ENCODE measurements at places on chromosomes 11 and 22. TPM values are rescaled to one million over a fixed set of nuclear protein-coding genes. Genes with fewer than 3 reads are reported as not detected.

DNA sequence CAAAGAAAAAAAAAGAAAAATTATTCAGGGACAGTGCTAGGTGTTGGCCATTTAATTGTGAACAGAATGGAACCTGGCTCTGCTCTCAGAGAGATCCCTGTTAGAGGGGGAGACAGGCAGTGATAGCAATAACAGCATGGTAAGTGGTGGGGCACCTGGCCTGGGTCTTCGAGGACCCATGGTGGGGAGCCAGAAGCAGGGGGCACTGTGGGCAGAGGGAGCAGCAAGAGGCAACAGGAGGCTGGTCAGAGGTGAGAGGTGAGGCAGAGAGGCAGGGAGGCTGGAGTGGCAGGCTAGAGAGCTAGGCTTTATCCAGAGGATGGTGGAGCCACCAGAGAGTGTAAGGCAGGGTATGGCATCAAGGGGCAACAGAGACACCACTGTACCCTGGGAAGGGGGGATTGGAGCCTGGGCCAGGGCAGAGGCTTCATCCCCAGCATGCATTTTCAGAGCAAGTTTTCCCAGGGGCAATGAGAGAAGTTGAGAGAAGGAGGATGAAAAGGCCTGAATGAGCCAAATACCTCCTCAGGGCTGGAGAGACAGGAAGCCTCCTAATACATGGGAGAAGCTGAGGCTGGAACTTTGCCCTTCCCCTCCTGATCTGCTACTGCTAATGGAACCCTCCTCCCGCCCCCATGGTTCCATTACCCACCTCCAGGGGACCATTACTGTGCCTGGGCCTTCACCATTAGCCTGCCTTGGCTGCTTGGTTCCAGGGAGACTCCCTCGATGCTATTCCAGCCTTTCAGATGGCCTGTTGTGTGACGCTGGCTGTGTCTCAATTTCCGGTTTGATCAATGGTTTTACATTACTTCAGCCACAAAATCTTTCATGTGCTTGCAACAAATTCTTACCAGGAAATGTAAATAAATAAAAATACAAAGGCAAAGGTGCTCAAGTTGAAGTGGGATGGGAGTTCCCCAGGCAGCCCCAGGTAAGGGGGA, 2.6 kb upstream of the P2RY2 start:
- DNase-seq = no peak

DNA sequence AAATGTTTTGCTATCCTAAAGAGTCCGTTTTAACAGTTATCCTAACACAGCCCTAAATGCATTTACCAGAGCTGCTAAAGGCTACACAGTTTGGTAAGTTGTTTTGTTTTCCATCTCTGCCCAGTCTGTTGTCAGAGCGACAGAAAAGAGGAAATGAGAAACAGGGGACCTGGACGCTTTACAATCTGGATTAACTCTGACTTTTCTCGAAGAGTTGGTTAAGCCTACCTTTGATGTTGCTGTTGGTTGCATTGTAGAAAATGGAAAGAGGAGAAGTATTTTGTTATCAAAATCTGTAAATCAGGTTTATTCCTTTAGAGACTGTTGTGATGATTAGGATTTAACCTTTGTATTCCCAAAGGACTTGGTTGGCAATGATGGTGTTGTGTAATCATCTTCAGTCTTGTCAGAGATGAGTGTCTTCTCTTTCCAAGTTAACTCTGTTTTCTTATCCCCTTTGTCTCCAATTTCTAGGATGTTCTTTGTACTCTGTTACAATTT, 481 bp downstream of the ANGPTL5 start:
- no peak for DNase-seq

DNA sequence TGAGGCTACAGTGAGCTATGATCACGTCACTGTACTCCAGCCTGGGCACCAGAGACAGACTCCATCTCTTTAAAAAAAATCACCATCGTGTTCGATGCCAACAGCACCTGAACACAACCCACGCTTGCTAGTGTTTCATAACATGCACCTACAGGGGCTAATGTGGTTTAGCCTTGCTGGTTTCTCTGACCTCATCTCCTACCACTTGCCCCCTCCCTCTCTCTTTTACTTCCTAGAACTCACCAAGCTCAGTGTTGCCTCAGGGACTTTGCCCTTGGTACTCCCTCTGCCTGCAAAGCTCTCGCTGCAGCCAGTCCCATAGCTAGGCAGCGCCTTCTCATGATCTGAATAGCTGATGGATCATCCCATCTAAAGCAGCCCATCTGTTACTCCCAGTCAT, 99.8 kb downstream of the FBXO7 start:
- peak; percentile 34 for DNase-seq

DNA sequence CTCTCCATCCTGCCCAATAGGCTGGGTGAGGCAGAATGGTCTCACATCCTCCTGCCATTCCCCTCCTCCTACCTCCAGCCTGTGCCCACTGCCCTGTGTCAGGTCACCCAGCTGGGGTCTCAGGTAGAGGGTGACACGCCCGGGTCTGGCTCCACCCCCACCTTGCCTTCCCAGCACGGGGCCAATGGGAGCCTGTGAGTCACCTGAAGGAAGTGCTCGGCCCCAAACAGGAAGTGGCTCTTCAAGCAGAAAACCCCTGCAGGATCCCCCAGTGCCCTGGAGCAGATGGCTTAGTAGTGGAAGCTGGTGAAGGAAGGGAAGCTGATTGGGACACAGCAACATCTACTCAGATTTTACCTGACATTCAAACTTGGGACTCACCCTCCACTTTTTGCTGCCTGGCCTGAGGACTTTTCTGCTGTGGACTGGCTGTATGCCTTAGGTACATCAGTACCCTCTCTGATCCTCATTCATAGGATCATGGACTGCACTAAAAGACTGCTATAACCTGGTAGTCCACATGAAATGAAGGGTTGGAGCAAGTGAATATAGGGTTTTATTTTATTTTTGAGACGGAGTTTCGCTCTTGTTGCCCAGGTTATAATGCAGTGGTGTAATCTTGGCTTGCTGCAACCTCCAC, 33.4 kb downstream of the GDPD5 start:
- DNase-seq = peak; percentile 69

DNA sequence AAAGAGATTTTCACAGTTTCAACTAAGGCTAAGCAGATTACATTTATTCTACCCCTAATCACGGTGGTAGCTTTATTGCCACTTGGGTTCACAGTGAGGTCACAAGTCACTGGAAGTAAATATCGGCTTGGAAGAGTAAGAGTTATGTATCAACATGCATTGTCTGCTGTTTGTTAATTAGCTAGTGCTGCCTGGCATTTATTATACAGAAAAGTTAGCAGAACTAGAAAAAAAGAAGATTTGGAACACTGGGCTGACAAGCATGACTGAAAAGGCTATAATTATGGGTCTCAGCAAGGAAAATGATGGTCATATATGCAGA, 13.7 kb upstream of the RAB38 start:
- no peak for DNase-seq

GRCh38 chr11:2655834-2656622, 43.8 kb downstream of the KCNQ1OT1 start:
- DNase-seq = no peak

- DNase-seq = peak; percentile 75
Measured at GRCh38 chr11:450809-451451, 851 bp downstream of the PTDSS2 start.

DNA sequence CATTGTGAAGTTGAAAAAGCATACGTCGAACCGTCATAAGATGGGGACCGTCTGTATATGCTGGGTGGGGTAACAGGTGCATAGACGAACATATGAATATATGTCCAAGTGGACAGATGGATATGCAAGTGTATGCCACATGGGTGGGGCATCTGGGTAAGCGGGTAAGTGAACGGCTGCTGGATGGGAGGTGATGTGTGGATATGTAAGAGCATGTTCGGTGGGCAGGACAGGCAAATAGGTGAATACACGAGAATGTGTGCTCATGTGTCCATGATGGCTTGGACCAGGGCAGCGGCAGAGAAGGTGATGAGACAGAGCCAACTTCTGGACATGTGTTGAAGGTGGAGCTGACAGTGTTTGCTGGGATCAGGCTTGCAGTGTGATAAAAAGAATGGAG, 12.0 kb downstream of the IFITM10 start:
- DNase-seq = no peak

GRCh38 chr22:35547987-35548721, 7.5 kb downstream of the RASD2 start:
- DNase-seq = no peak

DNA sequence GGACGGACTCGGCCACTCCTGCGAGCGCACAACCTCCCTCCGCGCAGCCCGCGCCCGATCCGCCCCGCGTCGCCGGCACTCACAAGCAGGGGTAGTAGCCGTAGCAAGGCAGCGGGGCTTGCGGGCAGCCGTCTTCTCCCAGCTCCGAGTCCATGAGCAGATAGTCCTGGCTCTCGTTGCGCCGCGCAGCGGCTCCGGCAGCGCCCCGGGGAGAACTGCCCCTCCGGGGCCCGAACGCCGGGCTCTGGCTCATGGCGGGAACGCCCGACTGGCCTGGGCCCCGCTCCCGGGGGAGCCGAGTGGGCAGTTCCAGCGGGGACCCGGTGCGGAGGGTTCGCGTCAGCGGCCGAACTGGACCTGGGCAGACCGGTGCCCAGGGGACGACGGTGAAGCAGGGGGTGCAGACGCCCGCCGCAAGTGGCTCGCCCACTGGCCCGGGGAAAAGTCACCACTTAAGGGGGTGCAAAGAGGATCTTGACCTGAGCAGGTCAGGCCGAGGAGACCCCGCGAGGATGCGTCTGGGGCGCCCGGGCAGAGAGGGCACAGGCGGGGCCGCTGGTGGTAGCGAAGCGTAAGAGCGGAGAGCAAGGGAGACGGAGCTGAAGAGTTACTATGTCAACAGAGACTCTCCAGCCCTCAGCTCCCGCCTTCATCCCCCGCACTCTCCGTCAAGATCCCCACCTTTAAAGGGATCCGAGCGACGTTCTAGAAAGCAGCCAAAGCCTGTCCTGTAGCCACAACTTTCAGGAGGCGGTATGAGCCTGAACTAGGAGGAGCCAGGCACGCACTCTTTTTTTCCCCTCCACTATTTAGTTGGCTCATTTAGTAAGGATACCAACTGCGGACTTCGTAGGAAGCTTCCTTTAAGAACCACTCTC, at the start of gene TRPC6:
TRPC6 (minus strand) TSS at position 757 of the 878 bp plus-strand sequence; CDS start at position 253, 504 bp downstream.
- no peak for DNase-seq

DNA sequence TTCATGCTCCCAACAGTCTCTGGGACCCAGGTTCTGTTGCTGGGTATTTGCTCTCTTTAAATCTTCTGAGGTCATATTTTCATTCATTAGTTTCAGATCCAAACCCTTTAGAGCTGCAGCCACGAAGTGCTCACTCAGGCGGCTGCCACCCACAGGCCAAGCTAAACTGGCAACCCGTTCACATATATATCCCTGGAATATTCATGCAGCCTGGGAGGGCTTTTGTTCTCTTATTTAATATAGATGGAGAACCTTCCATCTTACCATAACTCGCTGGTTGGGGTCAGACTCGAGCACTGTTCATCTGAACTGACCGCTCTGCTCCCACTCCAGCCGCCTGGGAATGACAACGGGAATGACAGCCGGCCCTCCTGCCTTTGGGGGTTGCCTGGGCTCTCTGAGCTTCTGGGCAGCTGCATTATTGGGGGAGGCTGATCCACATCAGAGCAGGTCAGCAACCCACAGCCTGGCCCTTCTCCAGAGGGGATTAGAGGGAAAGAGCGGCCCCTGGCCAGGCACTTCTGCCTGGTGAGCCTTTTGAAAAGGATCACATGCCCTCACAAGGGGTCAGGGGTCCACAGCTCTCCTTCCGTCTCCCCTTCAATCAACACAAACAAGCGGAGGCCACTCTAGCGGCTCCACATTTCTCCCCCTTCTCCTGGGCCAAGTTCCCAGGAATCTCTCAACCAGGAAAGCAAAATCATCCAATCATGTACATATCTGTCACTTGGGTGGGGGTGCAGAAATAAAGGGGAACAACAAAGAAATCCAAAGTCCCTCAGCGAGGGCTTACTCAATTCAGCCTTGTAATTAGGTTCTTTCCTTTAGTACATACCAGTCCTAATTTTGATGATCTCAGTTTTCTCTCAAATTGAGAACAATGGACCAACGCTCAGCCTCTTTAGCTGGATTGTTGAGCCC, 11.8 kb downstream of the TMEM184B start:
- DNase-seq = no peak

Gene ARHGEF17
- not detected for total RNA-seq

DNA sequence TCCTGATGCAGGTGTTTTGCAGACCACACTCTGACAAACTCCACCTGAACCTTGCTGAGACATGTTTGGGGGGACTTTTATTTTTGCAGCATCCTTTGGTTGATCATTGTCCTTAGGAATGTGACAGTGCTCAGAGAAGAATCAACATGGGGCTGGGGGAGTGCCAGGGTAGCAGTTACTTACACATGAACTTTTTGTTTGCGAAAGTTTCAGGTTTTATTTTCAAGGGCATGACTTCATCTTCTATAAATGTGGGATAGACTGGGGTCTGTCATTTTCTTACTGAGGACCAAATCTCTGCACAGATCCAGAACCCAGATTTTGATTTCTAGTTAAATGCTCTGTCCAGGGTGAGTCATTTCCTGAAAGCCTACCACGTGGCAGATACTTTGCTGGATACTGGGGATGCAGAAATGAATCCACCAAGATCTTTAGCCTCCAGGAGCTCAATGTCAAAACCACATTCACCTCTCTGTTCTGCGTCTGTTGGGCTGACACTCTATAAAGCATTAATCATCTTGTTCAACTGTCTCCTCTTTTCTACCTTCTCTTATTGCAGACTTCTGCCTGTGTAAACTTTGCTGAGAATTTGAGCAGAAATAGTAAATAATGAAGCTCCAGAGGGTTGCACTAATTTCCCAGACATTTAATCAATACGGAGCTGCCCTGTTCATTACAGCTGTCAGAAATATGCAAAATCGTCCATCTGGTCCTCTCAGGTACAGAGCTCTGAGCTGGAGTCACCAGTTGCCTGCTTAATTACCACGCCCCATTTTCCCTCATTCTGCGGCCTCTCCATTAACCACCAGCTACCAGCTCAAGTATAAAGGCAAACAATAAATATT, 387.9 kb downstream of the MIAT start:
- DNase-seq = no peak

GRCh38 chr11:120346233-120346632, 10.0 kb downstream of the ARHGEF12 start:
- DNase-seq = no peak

GRCh38 chr11:94876645-94877442, 96.5 kb downstream of the CWC15 start:
- peak; percentile 79 for DNase-seq

GRCh38 chr11:86047275-86047991, 21.5 kb downstream of the PICALM start:
- peak; percentile 40 for DNase-seq
